ENCODE measurements at places on chromosomes 7 and 10.
A peak's percentile ranks its signal among the peaks of the same experiment; 100 is the strongest.

GRCh38 chr7:158470336-158470735, 117.3 kb downstream of the PTPRN2 start:
- no peak for DNase-seq

DNA sequence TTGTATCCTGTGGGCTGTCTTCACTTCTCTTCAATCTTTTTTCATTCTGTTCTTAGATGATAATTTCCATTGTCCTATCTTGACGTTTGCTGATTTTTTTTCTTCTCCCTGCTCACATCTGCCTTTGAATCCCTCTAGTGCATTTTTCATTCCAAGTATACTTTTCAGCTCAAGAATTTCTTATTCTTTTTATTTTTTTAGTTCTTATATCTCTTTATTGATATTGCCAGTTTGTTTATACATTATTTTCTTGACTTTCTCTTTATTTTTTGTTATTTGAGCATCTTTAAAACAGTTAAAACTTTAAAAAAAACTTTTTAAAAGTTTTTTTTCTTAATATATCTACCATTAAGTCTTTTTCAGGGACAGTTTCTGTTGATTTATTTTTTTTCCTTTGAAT, 100.9 kb downstream of the EXOC4 start:
- DNase-seq: no peak

DNA sequence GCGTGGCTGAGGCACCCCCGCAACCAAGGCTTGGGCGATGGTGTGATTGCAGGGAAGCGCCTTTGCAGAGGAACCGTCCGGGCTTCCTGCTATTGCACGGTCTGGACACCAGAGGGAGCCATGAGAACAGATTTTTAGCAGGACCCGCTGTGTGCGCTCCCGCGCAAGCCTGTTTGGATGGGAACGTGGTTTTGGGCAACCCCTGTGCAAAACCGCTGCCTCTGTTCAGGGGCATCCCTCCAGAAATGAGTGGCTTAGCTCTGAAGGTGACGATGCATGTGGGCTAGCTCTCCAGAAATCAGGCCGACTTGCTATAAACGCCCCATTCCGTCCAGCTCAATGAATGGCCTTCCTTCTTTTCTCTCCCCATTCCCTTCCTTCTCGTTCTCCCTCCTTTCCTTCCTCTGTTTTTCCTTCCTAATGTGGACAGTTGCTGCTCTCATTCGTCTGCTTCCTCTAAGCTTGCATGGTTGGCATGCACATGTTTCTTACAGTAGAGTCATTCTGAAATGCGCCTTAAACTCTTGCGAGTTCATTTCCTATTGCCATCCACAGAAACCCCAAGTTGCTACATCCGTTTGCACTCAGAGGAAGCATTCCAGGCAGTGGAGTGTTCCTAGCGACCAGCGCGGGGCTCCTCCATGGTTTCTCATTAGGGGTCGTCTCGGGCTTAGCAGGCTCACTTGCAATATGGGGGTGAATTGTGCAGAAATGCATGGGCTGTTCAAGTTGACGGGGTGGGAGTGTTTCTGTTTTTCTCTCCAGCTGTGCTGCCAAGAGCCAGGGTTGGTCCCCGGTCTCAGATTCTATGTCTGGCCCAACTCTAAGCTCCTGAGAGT, 302.5 kb upstream of the GALNT17 start:
- DNase-seq: peak; percentile 54

DNA sequence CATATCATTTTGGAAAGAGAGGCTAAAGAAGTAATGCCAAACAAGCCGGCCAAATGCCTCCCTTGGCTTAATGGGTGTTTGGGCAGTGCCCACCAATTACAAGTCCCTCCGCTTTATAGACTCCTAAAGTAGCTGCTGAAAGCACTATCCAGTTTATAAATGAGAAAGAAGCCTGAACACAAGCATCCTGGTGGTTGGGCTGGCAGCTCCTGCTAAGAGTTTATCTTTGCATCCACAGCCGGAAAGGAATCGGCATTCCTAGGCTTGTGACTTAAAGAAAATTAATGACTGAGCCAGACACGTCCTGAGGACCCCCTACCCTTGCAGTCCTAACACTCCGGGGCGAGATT, 13.1 kb upstream of the NKX2-3 start:
- DNase-seq: no peak

- no peak for DNase-seq
Observed at GRCh38 chr10:2300231-2300630, 562.9 kb upstream of the ADARB2 start.

DNA sequence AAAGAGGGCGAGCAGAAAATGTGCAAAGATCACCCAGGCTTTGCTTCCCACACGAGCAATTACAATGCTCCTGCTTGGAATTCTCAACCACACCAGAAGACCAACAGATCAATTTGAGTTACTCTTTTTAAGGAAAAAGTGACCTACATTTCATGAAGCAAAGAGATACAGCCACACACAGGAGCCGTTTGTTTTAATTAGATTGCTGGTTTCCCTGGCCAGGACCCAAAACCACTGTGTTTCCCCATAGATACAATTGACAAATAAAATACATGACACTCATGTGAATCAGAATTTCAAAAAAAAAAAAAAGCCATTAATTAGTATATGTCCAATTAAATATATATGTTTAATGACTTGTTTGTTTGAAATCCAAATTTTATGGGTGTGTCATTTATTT, 458.3 kb downstream of the PLXDC2 start:
- no peak for DNase-seq

DNA sequence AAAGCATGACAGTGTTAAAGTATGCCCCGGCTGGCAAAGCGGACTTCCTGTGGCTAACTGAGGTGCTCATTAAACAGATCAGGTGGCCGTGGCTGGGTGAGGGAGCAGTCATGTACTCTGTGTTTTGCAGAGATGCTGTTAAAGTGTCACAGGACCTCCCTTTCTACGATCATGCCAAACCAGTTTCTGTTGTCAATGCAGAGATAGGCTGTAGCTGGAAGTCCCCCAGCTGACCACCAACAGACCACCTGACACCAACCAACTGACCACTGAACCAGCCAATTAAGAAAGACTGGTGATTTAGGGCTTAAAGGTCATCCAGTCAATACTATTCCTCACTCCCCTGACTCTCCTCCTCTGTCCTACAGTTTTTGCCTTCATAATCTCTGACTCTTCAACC, 431.1 kb upstream of the LRGUK start:
- no peak for DNase-seq
